ENCODE measurements at places on chromosomes 1 and 21. TPM values are rescaled to one million over a fixed set of nuclear protein-coding genes. Genes with fewer than 3 reads are reported as not detected.

- no peaks in the 10 kb centered on the region for H3K4me1 ChIP-seq
- H3K27me3 ChIP-seq = no peaks in the 10 kb centered on the region
- no peak for DNase-seq
- no peak overlapping the region for H3K4me3 ChIP-seq
- H3K27ac ChIP-seq = no peak overlapping the region
- H3K36me3 ChIP-seq = peaks cover 29% of the 10 kb centered on the region
Observed at GRCh38 chr1:32091591-32091990, 16.3 kb upstream of the KPNA6 start.

- H3K27ac ChIP-seq = no peak overlapping the region
- H3K36me3 ChIP-seq = no peaks in the 10 kb centered on the region
- no peak for DNase-seq
- H3K4me3 ChIP-seq = no peak overlapping the region
- peaks cover 2% of the 10 kb centered on the region for H3K4me1 ChIP-seq
Observed at GRCh38 chr1:47993416-47993740, 3.8 kb downstream of the TRABD2B start.

DNA sequence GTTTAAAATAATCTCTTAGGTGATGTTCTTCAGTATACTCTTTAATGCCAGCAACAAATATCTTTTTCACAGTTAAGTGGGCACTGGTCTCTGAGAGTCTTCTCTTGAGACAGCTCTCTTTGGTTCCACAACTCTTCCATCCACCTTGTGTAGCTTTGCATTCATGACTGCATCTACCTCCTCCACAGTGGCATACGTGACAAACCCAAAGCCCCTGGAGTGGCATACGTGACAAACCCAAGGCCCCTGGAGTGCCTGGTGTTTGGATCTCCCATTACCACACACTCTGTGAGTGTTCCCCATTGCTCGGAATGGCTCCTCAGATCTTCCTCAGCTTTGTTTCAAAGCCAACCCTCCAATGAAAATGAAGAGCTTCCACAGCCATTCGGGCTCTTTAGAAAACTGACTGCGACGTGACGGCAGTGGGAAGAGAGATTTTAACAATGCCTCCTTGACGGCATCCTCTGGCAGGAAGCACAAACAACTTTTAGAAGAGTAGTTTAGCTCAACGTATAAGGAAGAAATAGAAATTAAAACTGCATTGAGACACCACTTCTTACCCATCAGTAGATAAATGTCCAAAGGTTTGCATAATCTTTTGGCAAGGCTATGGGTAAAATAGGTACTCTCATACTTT, 45.8 kb downstream of the SLC30A7 start:
- H3K27ac ChIP-seq = peak overlapping the region; percentile 33
- H3K36me3 ChIP-seq = no peaks in the 10 kb centered on the region
- peaks cover 11% of the 10 kb centered on the region for H3K4me1 ChIP-seq
- H3K4me3 ChIP-seq = no peak overlapping the region
- no peak for DNase-seq

GRCh38 chr1:205287767-205288559, 33.6 kb downstream of the NUAK2 start:
- no peaks in the 10 kb centered on the region for H3K27me3 ChIP-seq
- H3K27ac ChIP-seq = peak overlapping the region; percentile 86
- peaks cover 55% of the 10 kb centered on the region for H3K4me1 ChIP-seq
- peak; percentile 85 for DNase-seq

GRCh38 chr1:234309243-234309597, 64.0 kb upstream of the COA6 start:
- H3K27me3 ChIP-seq = peaks cover 2% of the 10 kb centered on the region
- H3K4me1 ChIP-seq = no peaks in the 10 kb centered on the region
- no peak overlapping the region for H3K4me3 ChIP-seq
- no peaks in the 10 kb centered on the region for H3K36me3 ChIP-seq
- DNase-seq = no peak

The NTMT2 gene
- total RNA-seq = not detected

GRCh38 chr1:193819376-193819775, 633.0 kb upstream of the B3GALT2 start:
- H3K27me3 ChIP-seq = no peaks in the 10 kb centered on the region
- H3K36me3 ChIP-seq = no peaks in the 10 kb centered on the region
- no peaks in the 10 kb centered on the region for H3K4me1 ChIP-seq
- no peak overlapping the region for H3K27ac ChIP-seq

DNA sequence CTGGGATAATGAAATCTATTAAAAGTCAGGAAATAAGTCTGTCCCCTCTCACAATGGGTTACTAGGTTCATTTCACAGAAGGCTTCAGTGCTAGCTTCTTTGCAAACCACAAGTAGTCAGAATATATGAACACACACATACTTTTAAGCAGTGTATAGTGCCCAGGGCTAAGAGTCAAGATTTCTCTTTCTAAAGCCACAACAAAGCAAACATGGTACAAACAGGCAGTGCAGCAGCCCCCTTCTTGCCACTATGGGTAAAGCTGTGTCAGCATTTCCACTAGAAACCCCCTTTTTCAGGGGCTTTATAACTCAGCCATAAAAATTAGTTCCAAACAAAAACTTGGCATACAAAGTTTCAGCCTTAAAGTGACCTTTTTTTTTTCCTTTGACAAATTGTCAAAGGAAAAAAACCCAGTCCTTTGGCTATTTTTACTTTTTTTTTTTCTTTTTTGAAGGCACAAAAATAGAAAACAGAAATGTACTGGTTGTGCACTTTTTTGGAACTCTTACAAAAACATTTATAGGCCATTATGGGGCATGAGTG, 315.4 kb downstream of the LMO4 start:
- H3K27me3 ChIP-seq = no peaks in the 10 kb centered on the region
- no peaks in the 10 kb centered on the region for H3K36me3 ChIP-seq
- no peak for DNase-seq
- H3K4me3 ChIP-seq = no peak overlapping the region

DNA sequence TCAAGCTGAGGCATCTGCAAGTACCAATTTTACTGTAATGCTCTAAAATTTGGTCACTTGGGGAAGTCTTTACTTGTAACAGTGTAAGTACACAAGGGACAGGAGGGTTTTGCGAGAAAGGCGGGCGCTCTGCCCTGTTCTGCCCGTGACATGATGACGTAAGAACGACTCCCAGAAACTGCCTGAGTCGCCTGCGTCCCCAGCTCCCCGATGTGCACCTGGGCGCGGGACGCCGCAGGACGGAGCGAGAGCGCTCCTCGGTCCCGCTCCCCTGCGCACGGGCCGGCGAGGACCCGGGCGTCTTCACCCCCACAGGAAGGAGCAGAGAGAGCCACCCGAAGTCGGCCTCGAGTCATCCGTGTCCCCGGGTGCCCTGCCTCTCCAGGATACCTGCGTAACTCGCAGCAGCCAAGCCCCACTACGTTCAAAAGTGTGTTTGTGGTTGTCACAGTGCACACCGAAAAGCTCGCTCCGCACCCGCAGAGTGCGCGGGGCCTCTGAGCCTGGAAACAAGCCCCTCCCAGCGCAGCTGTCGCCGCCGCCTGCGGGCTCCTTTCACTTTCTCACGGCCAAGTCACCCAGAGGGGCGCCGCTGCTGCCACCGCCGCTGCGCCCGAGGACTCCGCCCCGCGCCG, 3.3 kb upstream of the ZBTB18 start:
- no peaks in the 10 kb centered on the region for H3K27me3 ChIP-seq
- no peaks in the 10 kb centered on the region for H3K36me3 ChIP-seq
- DNase-seq = no peak
- peak overlapping the region; percentile 95 for H3K4me3 ChIP-seq
- H3K4me1 ChIP-seq = peaks cover 17% of the 10 kb centered on the region

The PFKL gene
- total RNA-seq = 134 TPM

The SPRR2E gene
- total RNA-seq = not detected

The OR2L2 gene
- 0.43 TPM for total RNA-seq

- H3K36me3 ChIP-seq = no peaks in the 10 kb centered on the region
- no peaks in the 10 kb centered on the region for H3K4me1 ChIP-seq
- DNase-seq = no peak
- no peak overlapping the region for H3K4me3 ChIP-seq
Observed at GRCh38 chr1:107976836-107977235, 11.9 kb upstream of the VAV3 start.

DNA sequence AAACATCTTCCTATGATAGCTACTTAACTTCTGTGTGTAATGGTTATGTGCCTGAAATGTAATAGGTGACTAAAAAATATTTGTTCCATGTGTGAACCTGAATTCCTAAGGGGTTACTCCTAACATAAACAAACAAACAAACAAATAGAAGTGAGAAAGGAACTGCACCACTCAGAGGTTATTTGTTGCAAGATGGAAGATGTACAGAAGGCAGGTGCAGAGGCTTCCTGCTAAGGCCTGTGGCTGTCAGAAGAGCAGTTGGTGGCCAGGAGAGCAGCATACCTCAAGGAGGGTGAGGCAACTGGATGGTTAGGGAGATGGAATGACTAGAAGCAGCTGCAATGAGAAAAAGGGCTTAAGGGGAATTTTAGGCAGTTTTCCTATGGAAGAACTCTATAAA, 940.6 kb downstream of the TTLL7 start:
- no peak for DNase-seq
- no peaks in the 10 kb centered on the region for H3K36me3 ChIP-seq
- no peak overlapping the region for H3K4me3 ChIP-seq
- no peak overlapping the region for H3K27ac ChIP-seq
- H3K27me3 ChIP-seq = no peaks in the 10 kb centered on the region

DNA sequence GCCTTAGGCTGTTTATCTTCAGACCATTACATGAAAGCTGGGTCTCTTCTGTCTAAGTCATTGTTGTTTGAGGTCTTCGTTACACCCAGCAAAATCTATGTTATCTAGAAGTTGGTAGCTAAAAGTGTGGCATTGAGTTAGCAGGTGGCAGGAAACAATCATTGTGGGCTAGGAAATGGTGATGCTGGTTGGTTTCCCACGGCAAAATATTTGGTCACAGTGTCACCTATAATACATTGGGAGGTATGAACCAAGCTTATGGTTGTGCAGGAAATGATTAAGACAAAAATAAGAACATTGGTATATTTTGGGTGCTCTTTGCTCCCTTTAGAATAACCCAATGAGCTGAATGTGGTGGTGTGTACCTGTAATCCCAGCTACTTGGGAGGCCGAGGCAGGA, 169.7 kb downstream of the TRIM33 start:
- H3K27me3 ChIP-seq = no peaks in the 10 kb centered on the region
- peak; percentile 84 for DNase-seq
- peak overlapping the region; percentile 79 for H3K27ac ChIP-seq
- no peaks in the 10 kb centered on the region for H3K36me3 ChIP-seq

- H3K36me3 ChIP-seq = no peaks in the 10 kb centered on the region
- no peak for DNase-seq
- peaks cover 4% of the 10 kb centered on the region for H3K4me1 ChIP-seq
- no peaks in the 10 kb centered on the region for H3K27me3 ChIP-seq
- H3K27ac ChIP-seq = no peak overlapping the region
Observed at GRCh38 chr1:41861535-41862383, 57.0 kb downstream of the HIVEP3 start.

DNA sequence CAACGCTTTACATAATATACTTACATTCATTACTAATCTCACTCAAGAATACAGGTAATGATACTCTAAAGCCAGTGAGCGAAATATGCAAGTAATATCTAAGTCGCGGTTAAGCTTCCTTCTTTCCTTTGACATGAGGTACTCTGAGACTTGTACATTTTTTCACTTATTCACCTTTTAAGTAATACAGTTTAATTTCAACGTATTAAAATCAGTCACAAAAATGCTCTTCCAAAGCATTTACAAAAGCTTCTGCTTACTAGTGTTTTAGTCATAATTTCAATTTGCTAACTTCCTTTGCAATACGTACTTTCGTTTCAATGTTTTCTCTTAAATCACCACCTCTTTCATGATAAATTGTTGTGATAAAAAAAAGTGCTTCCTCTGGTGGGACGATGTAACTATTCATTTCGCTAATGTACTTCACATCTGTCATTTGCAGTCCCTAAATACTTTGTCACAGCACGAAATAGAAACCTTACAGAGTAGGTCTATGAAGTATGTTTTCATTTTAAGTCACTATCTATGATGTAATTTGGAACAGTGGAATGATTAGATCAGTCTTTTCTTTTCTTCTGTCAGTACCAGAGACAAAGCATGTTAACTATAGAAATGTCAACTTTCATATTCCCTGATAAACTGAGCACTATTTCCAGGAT, 34.0 kb upstream of the ADGRL4 start:
- H3K4me1 ChIP-seq = no peaks in the 10 kb centered on the region
- H3K36me3 ChIP-seq = no peaks in the 10 kb centered on the region
- H3K27ac ChIP-seq = no peak overlapping the region
- DNase-seq = no peak
- H3K4me3 ChIP-seq = no peak overlapping the region
- no peaks in the 10 kb centered on the region for H3K27me3 ChIP-seq

The CFAP45 gene
- 1.2 TPM for total RNA-seq

The FCRL1 gene
- total RNA-seq = 3.3 TPM

The ELOVL1 gene
- total RNA-seq = 33.4 TPM

GRCh38 chr1:116772648-116773045, 18.4 kb downstream of the CD2 start:
- no peak overlapping the region for H3K4me3 ChIP-seq
- H3K27me3 ChIP-seq = no peaks in the 10 kb centered on the region
- H3K27ac ChIP-seq = peak overlapping the region; percentile 87
- H3K36me3 ChIP-seq = peaks cover 16% of the 10 kb centered on the region
- peaks cover 49% of the 10 kb centered on the region for H3K4me1 ChIP-seq

The ATF3 gene
- total RNA-seq = 1.5 TPM

The AADACL4 gene
- total RNA-seq = not detected

The LCE2A gene
- not detected for total RNA-seq

DNA sequence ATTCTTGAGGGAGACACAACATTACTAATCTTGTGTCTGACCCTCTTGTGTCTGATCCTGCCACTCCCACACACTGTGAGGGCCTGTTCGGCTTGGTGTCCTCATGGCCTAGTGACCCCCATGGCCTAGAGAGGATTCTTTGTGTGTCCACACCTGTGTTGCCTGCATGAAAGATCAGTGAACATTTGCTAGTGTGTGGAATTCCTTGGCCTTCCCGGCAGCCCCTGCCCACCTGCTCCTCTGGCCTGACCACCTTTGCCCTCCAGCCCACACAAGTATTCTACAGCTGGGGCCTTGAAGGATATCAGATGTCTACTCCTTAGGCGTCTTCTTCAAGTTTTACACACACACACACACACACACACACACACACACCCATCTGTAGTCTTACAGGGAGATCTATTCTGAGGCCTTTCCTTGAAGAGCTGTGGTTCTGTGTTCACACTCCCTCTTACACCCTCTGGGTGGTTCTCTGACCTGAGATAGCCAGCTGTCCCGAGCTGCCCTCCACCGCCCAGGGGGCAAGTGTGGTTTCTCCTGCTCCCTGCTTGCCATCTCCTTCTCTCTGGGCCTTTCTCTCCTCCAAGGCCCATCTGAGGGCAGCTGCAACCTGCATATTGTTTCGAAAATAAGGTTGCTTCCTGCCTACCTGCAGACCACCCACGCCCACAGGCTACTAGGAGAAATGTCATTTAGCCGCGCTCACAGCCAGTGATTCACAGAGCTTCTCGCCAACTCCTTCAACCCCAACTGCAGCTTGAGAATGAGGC, 45.4 kb downstream of the CD247 start:
- peak overlapping the region; percentile 29 for H3K4me3 ChIP-seq
- no peak for DNase-seq
- H3K27ac ChIP-seq = peak overlapping the region; percentile 81
- peaks cover 62% of the 10 kb centered on the region for H3K4me1 ChIP-seq
- no peaks in the 10 kb centered on the region for H3K27me3 ChIP-seq
- no peaks in the 10 kb centered on the region for H3K36me3 ChIP-seq

- no peaks in the 10 kb centered on the region for H3K4me1 ChIP-seq
- peak overlapping the region; percentile 19 for H3K27ac ChIP-seq
- no peak for DNase-seq
- no peaks in the 10 kb centered on the region for H3K36me3 ChIP-seq
- H3K27me3 ChIP-seq = no peaks in the 10 kb centered on the region
Observed at GRCh38 chr1:4379451-4380175, 274.8 kb upstream of the AJAP1 start.

GRCh38 chr1:205258719-205259118, 31.0 kb downstream of the TMCC2 start:
- no peak overlapping the region for H3K27ac ChIP-seq
- peaks cover 12% of the 10 kb centered on the region for H3K4me1 ChIP-seq
- no peaks in the 10 kb centered on the region for H3K36me3 ChIP-seq
- H3K27me3 ChIP-seq = no peaks in the 10 kb centered on the region

The LCK gene
- total RNA-seq = 489 TPM

Data from T-cell (primary cell).